ENCODE measurements at places on chromosomes 4 and X.

GRCh38 chr4:60089546-60090273 is 1110.4 kb upstream of the ADGRL3 start:
- DNase-seq: no peak

- no peak for DNase-seq
Measured at GRCh38 chr4:101284546-101284945, 62.8 kb downstream of the PPP3CA start.

GRCh38 chr4:6204871-6205566 is 4.7 kb upstream of the JAKMIP1 start:
- no peak for DNase-seq

DNA sequence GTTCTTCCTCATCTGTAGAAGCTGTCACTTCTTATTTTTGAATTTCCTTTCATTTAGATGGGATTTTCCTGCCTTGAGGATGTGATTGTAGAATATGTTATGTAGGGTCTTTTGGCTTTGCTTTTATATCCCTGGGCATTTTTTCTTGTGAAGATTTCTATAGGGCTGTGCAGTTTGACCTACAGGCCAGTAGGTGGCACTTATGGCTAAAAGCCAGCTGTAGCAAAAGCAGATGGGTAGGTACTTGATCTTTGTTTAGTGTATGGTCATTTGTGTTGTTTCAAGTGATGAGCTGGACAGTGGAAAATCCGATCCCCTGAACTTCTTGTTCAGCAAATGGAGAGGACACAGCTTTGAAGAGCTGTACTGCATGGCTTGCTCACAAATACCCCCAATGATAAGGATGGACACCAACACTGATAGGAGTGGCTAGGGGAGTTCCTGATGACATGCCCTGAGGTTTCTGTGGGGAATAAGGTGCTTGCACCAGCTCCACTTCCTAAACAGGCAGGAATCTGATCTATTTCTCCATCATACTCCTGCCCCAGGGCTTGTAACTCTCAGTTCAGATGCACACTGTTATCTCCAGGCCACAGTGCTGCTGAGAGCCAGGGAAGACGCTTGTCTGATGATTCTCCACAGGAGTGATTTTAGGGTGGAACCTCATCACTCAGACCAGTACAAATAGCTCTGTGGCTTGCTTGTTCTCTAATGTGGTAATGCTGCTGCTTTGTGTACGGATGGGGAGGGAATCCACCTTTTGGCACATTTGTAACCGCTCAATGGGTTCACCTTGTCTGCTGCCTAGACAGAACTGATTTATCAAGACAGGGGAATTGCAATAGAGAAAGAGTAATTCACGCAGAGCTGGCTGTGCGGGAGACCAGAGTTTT is 417.1 kb upstream of the MAGEB16 start:
- no peak for DNase-seq

GRCh38 chr4:4673070-4673469 is 131.2 kb upstream of the STX18 start:
- DNase-seq: no peak

GRCh38 chrX:21691512-21692018 is 33.4 kb upstream of the KLHL34 start:
- no peak for DNase-seq

DNA sequence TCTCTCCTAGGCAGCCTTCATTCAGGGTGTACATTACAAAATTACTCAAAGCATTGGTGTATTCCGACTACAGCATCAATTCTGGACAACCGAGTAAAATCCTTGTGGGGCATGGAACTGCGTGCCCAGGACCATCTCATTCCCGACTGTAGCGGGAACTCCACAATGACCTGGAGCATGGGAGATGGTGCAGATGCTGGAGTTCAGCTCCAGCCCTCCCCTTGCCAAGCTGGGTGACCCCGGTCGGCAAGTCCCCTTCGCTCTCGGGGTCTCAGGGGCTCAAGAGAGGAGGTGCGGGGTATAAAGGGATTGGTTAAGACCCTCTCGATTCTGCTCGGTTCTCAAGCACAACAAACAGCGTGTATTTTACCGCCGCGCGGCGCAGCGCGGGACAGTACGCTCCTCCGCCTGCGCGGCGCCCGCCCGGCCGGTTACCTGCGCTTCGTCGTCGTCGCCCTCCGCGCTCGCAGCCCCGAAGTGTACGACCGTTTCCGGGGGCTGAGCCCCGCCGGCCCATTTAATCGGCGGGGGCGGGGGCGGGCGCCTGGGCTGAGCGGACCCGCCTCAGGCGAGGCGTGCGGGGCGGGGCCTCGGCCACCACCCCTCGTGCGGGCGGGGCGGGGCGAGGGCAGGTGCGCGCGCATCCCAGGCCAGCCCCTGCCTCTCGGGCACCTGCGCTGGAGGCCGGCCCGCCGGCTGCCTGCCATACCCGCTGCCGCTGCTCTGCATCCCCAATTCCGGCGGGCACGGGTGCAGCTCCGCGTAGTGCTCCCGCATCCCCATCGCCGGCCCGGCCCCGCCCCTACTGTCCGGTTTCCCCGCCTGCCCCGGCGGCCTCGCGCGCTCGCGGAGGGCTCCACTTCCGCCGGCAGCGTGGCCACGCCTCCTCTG is at the start of gene G6PD:
TSS of gene G6PD (minus strand) at position 493 of the 891 bp plus-strand sequence. CDS start 691 bp downstream, outside the sequence.
- peak; percentile 62 for DNase-seq

GRCh38 chr4:114302472-114302871 is 296.1 kb upstream of the UGT8 start:
- DNase-seq: no peak

DNA sequence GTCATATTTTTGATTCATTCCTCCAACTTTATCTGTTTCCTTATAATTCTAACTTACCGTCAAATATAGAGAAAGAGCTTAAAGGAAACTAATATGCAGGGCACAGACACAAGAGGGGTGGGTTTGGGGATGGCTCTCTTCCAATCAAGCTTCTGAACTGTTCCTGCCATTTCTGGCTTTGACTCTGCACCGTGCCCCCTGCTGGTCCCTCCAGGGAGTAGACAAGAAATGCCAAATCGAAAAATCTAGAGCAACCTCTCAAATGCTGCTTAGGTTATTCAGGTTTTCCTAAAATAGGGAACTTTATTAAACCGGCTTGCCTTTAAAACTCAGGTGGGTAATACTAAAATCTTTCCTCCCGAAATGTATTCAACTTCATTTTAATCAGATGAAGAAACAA is 39.8 kb upstream of the VCX3A start:
- no peak for DNase-seq

DNA sequence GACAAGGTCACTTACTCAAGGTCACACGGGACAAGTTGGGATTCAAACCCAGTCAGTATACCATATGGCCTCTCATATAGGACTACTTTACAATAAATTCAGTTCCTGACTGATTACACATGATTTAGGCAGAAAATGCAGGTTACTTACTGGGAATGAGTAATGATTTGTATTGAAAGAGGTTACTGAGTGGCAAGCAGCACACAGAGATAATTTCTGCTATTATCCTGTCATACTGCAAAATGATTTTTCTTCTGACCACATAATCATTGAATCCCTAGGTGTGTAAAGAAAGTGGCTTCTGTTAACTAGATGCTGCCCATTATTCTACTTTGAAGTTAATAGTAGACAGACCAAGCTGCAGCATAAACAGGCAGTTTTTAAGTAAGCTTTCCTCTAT is 8.2 kb downstream of the FREM3 start:
- DNase-seq: no peak

DNA sequence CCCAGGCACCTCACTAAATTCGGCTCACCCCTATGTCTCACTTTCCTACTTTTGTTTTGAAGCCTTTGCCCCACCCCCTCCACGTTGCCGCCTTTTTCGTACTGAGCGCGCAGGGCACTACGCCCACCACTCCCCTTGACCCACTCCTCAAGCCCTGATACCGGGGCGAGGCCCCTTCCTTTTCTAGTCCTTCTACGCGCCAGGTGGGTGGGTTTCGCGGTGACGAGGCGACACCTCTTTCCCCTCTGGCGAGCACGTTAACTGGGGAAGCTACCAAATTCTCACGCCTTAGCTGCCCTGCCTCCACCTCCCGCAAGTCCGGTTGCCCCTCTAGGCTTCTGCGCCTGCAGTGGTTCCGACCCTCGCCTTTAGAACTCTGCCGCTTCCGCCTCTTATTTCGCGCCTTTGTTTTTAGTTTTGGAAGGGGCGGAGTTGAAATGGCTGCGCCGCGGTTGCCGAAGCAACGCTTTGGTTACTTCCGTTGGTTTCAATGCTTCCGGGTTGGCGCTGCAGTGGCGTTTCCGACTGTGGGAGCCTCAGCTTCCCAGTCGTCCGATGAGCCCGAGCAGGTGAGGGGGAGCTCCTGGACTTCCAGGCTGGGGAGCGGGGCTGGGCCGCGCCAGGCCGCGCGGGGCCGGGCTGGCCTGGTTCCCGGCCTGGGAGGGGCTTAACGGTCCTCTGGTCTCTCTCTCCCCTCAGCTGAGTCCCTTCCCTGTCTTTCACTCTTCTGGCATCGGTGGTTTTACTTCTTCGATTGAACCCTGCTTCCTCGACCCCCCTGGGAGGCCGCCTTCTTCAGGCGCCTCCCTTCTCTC is at the start of gene SLC25A14:
TSS of gene SLC25A14 (plus strand) at position 512 of the 815 bp plus-strand sequence. CDS start 360 bp downstream, outside the sequence.
- peak; percentile 48 for DNase-seq

- DNase-seq: no peak
Measured at GRCh38 chr4:118032691-118033090, 1.6 kb upstream of the NDST3 start.

DNA sequence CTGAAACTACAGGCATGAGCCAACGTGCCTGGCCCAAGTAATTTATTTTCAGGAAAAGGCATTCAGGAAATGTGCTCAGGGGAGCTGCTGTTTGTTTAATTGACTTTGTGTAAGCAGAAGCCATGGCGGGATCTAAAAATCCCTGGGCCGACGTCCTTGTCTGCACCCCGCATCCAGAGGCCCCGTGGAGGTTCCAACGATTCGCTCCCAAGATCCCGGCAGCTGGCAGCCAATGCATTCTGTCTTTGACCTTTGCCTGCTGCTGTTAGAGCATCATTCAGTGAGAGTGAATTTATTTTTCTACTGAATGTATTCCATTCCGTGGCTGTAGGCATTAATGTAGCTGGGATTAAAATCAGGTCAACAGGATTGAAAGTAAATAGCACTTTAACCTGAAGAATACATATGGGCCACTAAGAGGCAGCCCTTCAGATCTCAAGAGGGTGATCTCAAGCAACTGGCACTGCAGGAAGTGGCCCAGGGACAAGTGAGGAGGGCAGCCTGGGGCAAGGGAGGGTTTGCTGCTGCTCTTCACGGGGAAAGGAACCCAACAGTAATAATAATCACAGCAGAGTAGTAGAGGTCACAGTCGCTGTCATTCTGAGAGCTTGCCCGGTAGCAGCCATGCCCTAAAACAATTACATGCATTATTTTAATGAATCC is 75.2 kb downstream of the PSAPL1 start:
- no peak for DNase-seq

DNA sequence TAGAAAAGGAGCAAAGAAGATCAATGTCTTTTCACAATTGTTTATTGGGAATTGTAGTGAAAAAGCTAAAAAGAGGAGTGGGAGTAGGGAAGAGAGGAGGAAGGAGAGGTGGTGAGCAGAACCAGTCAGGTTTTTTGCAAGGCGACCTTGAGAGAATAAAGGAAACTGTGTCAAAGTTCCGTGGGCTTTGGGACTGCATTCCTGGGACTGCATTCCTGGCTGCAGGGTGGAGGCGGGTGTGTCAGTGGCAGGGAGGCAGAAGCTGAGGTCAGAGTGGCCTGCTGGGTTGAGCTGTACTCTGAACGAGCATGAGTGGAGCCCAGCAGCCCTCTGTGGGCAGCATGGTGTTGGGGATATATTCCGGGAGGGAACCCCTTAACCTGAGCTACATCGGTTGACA is 66.8 kb upstream of the UCP1 start:
- no peak for DNase-seq

- DNase-seq: no peak
Measured at GRCh38 chrX:150032742-150033141, 94.5 kb upstream of the EOLA2 start.

- DNase-seq: no peak
Measured at GRCh38 chr4:27775156-27775555, 914.5 kb downstream of the STIM2 start.

GRCh38 chr4:183508697-183509335 is 4.0 kb downstream of the ING2 start:
- DNase-seq: no peak

DNA sequence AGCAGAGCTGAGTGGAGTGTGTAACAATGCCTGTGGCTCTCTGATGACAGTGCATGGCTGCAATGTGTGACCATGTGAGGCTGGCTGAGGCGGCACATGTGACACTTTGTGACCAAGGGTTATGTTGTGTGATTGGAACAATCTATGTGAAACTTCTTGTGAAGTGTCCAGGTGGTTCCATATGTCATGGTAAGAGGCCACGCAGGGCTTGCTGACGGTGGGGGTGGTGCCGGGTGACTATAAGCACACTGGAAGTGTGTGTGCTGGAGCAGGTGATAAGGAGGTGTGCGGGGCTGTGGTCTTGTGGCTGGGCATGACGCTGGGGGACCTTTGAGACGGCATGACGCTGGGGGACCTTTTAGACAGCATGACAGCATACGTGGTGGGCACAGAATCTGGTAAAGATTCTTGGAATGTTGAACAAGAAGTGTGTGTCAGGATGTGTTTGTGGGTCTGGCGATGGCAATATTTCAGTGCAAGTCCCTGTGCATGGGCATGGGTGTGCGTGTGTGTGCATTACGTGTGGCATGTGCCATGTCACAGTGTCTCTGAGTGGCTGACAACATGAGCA is 7.4 kb upstream of the HDAC6 start:
- DNase-seq: no peak

DNA sequence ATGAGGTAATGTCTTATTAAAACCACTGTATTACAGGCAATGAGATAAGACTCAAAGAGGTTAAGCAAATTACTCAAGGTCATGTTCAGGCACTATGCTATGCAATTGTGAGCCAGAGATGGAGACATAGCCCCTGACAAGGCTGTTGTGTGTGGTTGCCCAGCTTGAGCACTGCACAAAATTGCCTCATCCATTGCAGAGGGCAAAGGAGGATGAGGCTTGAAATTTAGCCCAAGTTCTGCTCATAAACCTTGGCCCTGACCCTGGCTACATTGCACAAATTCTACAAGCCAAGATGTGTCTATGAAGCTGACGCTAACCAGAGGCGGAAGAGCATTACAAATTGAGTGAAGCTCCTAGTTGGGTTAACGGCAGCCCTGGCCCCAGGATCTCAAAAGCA is 65.6 kb upstream of the PGM2 start:
- DNase-seq: no peak

- no peak for DNase-seq
Measured at GRCh38 chr4:176054942-176055341, 10.7 kb upstream of the WDR17 start.

- DNase-seq: no peak
Measured at GRCh38 chr4:67638136-67638535, 62.8 kb downstream of the UBA6 start.

DNA sequence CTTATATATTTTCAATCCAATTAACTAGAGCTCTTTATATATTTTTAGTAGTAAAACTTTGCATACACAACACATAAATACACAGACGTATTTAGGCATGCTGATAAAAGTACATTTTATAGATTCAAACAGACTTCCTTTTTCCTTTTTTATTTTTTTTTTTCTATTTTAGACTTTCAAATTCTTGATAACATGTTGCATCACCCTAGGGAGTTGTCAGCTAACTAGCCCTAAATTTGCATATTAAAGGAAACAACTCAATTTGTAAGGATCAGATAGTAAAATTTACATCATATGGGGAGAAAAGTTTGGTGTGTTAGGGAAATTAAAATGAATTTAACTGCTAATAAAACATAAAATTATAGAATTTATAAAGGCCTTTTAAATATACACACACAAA is 47.4 kb upstream of the APOOL start:
- no peak for DNase-seq

GRCh38 chrX:65610481-65610880 is 57.0 kb upstream of the MSN start:
- DNase-seq: no peak
